ENCODE measurements at places on chromosomes 3 and 15.

DNA sequence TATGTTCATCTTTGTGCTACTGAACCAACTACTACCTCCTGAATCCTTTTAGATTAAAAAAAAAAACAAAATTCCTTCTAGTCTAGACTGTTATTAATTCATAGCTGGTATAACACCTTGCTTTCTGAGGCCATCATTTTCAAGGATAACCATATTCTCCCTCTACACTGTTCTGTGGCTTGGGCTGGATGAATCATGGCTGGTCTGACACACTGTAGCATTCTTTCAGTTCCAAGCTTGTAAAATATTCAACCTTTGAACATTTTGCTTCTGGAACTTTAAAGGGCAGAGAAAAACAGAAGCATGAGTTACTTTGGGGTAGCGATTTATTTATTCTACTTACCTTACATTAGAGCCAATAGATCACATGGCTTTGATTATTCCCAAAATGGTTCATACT, 7.6 kb downstream of the HSPBAP1 start:
- H3K4me1 ChIP-seq, result no peaks in the 10 kb centered on the region
- DNase-seq, result no peak
- no peak overlapping the region for H3K4me3 ChIP-seq

DNA sequence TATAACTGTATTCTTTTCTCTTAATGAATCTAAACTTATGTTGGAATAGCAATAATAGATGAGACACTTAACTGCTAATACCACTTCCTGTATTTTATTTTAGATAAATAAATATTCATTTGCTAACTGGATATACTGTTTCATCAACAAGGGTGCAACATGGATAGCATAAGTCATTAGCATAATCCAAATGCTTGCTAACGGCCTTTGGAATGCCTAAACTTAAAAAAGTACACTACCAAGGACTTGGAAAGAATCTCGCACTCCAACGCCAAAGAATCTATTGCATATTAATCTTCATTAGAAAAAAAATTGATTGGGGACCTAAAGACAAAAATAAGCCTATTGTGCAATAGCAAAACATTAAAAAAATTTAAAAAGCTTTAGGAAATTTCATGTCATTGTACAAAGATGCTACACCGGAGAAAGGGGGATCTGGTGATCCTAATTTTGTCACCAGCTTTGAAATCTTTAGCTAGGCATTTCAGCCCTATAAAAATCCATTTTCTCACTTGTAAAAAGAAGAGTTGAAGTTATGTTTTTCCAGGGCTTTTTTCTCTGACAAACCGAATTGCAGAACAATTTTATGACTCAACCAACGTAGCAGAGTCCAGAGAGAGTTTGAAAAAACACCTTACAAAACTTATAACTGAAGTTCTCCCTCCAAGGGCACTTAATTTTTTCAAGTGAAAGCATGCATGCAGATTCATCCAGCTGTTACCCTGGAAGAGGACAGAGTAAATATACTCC, 4.1 kb downstream of the VGLL3 start:
- DNase-seq, result no peak
- H3K27ac ChIP-seq, result no peak overlapping the region
- H3K27me3 ChIP-seq, result peaks cover 6% of the 10 kb centered on the region
- H3K4me1 ChIP-seq, result no peaks in the 10 kb centered on the region
- H3K36me3 ChIP-seq, result no peaks in the 10 kb centered on the region
- no peak overlapping the region for H3K4me3 ChIP-seq

DNA sequence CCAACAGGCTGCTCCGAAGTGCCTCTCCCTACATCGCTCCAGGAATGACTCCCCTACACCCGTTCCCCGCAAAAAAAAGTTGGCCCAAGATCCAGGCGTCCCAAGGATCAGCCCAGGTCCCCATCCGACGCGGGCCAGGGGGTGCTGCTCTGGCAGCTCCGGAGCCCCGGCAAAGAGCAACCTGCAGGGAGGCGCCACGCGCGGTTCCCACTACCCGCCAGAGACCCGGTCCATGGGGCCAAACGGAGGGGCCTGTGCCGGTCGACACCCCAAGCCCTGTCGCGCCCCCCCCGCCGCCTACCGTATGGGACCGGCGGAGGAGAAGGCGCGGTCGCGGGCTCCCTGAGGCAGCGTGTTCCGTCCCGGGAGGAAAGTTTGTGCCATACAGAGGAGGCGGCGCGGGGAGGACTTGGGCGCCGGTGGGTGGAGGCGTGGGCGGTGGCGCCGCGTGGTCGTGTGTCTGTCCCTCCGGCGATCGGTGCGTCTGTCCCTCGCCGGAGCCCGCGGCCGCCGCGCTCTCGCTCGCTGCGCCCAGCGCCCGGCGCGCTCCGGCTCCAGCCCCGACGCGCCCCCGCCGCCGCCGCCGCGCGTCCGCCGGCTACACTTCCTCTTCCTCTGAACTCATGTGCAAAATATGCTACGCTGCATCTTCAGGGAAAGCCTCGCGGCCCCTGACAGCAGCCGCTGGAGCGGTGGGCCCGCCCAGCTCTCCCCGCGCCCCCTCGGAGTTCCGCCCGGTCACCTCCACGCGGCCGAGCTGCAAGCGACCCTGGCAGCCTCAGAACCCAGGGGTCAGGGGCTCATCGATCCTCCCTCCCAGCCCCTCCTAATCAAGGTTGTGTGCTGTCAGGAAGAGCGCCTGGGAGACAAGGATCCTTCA, at the start of gene RFTN1:
Gene RFTN1, minus strand, starts transcription at position 559 of the 880 bp plus-strand sequence. CDS start 19,830 bp downstream, outside the sequence.
- H3K27ac ChIP-seq, result peak within 1 kb of the TSS; percentile 92
- DNase-seq, result no peak
- H3K27me3 ChIP-seq, result no peaks in the 10 kb centered on the region
- H3K4me1 ChIP-seq, result peaks cover 34% of the 10 kb centered on the region
- H3K36me3 ChIP-seq, result no peaks in the 10 kb centered on the region
- H3K4me3 ChIP-seq, result peak within 1 kb of the TSS; percentile 86

DNA sequence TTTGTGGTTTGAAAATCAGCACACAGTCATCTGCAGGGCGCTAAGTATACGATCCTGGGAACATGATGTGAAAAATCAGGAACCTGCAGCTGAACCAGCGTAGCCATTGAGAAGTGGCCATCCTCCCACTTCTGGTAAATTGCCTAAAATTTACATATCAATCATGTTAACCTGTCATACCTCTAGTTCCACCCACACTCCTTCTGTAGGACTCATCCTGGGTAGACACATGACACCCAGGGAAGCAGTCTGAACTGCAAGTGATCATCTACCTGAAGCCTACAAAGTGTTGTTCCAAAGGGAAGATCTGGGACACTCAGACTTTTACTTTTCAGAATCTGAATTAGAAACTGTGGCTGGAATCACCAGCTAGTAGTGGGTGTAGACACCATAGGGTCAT, 5.5 kb upstream of the PSMD6 start:
- H3K4me1 ChIP-seq, result no peaks in the 10 kb centered on the region
- no peak overlapping the region for H3K27ac ChIP-seq
- no peaks in the 10 kb centered on the region for H3K36me3 ChIP-seq

GRCh38 chr3:126364731-126365301, 7.6 kb upstream of the KLF15 start:
- no peaks in the 10 kb centered on the region for H3K36me3 ChIP-seq
- no peak overlapping the region for H3K4me3 ChIP-seq
- no peak overlapping the region for H3K27ac ChIP-seq
- DNase-seq, result no peak
- no peaks in the 10 kb centered on the region for H3K27me3 ChIP-seq

GRCh38 chr3:194675081-194675640, 3.2 kb upstream of the LSG1 start:
- peaks cover 21% of the 10 kb centered on the region for H3K4me1 ChIP-seq
- H3K27me3 ChIP-seq, result no peaks in the 10 kb centered on the region
- H3K36me3 ChIP-seq, result no peaks in the 10 kb centered on the region
- no peak overlapping the region for H3K27ac ChIP-seq
- H3K4me3 ChIP-seq, result no peak overlapping the region
- no peak for DNase-seq

DNA sequence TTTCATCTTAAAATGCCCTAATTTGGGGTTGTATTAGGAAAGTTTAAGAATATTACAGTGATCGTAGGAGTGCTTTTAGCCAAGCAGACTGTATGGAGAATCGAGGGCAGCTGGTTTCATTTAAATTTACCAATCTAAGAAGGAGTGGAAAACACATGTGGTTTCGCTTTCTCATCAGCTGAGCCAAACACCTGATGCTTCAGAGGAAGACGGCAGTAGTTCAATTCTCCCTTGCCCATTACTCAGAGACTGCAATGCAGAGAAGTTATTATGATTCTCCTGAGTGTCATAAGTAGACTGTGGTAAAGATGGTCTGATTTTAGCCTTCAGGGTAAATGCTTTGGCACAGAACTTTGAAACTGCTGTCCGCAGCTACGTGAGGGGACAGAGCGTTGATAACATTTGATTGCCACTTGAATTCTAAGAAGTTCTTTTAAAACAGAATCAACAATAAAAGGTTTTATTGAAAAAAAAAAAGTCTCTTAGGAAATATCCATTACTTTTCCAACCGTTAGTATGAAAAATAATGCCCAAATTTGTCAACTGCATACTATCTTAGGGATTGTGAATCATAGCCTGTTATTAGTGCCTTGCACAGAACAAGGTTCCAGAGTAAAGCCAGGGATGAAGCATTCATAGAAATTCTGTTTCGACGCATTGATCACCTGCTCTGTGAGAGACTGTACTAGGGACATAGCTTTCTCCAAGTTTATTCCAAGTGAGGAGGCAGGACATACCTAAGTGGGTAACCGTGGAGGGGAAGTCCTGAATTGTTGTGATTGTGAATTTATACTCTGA, 25.6 kb downstream of the LYSMD4 start:
- H3K4me3 ChIP-seq, result no peak overlapping the region
- H3K27ac ChIP-seq, result no peak overlapping the region
- no peaks in the 10 kb centered on the region for H3K27me3 ChIP-seq
- DNase-seq, result no peak

GRCh38 chr15:88337993-88338392, 81.5 kb upstream of the NTRK3 start:
- no peaks in the 10 kb centered on the region for H3K27me3 ChIP-seq
- H3K4me3 ChIP-seq, result no peak overlapping the region
- no peak for DNase-seq
- H3K36me3 ChIP-seq, result no peaks in the 10 kb centered on the region
- H3K27ac ChIP-seq, result no peak overlapping the region

- no peaks in the 10 kb centered on the region for H3K36me3 ChIP-seq
- H3K27ac ChIP-seq, result no peak overlapping the region
- no peak overlapping the region for H3K4me3 ChIP-seq
Measured at GRCh38 chr3:79063624-79064023, 704.2 kb downstream of the ROBO1 start.

GRCh38 chr3:176087066-176087697, 1110.1 kb downstream of the TBL1XR1 start:
- no peak for DNase-seq
- no peaks in the 10 kb centered on the region for H3K27me3 ChIP-seq
- no peaks in the 10 kb centered on the region for H3K4me1 ChIP-seq
- H3K27ac ChIP-seq, result no peak overlapping the region
- no peaks in the 10 kb centered on the region for H3K36me3 ChIP-seq

- no peak overlapping the region for H3K27ac ChIP-seq
- H3K4me3 ChIP-seq, result no peak overlapping the region
- no peaks in the 10 kb centered on the region for H3K36me3 ChIP-seq
- H3K27me3 ChIP-seq, result no peaks in the 10 kb centered on the region
- no peak for DNase-seq
Measured at GRCh38 chr3:120622870-120623726, 27.0 kb downstream of the NDUFB4 start.

- no peak overlapping the region for H3K4me3 ChIP-seq
- H3K4me1 ChIP-seq, result no peaks in the 10 kb centered on the region
- no peak for DNase-seq
- H3K27me3 ChIP-seq, result no peaks in the 10 kb centered on the region
- no peaks in the 10 kb centered on the region for H3K36me3 ChIP-seq
- no peak overlapping the region for H3K27ac ChIP-seq
Measured at GRCh38 chr15:55800216-55800615, 57.3 kb upstream of the PRTG start.

- H3K36me3 ChIP-seq, result no peaks in the 10 kb centered on the region
- H3K27ac ChIP-seq, result no peak overlapping the region
- H3K4me1 ChIP-seq, result peaks cover 6% of the 10 kb centered on the region
- H3K27me3 ChIP-seq, result no peaks in the 10 kb centered on the region
- DNase-seq, result no peak
Measured at GRCh38 chr3:16243706-16244490, 20.8 kb downstream of the DPH3 start.

- no peaks in the 10 kb centered on the region for H3K4me1 ChIP-seq
- DNase-seq, result no peak
- no peak overlapping the region for H3K4me3 ChIP-seq
- no peaks in the 10 kb centered on the region for H3K27me3 ChIP-seq
- H3K27ac ChIP-seq, result no peak overlapping the region
Measured at GRCh38 chr15:44810237-44810636, 73.9 kb downstream of the TRIM69 start.

- H3K27me3 ChIP-seq, result no peaks in the 10 kb centered on the region
- H3K4me3 ChIP-seq, result no peak overlapping the region
- no peaks in the 10 kb centered on the region for H3K36me3 ChIP-seq
- no peaks in the 10 kb centered on the region for H3K4me1 ChIP-seq
- no peak overlapping the region for H3K27ac ChIP-seq
Measured at GRCh38 chr3:41265011-41265545, 65.8 kb downstream of the CTNNB1 start.

DNA sequence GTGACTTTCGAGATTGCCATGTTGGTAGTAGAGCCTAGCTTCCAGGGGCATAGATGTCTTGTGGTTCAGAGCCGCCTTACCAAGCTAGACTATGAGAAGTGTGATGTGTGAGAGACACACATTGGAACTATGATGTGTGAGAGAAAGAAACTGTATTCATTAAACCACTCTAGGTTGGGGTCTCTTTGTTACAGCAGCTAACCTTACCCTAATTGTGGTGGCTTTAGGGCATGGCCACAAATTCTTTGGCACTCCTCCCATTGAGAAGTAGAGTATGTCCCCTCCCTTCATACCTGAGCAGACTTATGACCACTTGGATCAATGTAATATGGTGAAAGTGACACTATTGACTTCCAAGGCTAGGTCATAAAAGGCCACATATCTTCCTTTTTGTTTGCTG, 35.3 kb upstream of the CDV3 start:
- H3K27me3 ChIP-seq, result no peaks in the 10 kb centered on the region
- DNase-seq, result no peak
- H3K36me3 ChIP-seq, result no peaks in the 10 kb centered on the region
- no peak overlapping the region for H3K27ac ChIP-seq

DNA sequence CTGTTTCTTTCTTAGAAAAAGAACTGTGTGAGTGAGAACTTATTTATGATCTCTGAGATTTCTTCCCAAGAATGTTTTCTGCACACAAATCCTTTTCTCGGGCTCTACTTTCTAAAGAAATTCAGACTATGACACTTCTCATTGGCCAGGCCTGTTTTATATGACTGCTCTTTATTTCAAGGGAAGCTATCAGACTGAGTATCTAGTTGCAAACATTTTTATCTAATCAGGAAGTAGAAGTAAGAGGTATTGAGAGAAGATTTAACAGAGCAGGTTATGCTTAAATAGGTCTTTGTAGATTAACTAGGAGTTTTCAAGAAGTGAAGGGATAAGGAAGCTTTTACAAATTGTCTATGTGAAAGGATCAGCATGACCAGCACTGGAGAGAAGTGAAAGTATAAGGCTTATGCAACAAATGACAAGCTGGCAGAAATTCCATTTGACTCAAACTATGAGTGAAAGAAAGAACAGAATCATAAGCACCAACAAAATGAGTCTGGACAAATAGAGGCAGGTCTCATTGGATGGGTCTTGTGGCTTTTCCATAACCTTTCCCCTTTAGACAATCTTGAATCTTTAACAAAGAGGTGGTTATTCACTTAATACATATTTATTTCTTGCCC, 71.9 kb upstream of the CHL1 start:
- no peak overlapping the region for H3K4me3 ChIP-seq
- DNase-seq, result no peak
- H3K4me1 ChIP-seq, result no peaks in the 10 kb centered on the region
- no peak overlapping the region for H3K27ac ChIP-seq
- no peaks in the 10 kb centered on the region for H3K27me3 ChIP-seq

- H3K27ac ChIP-seq, result no peak overlapping the region
- no peaks in the 10 kb centered on the region for H3K27me3 ChIP-seq
- no peak overlapping the region for H3K4me3 ChIP-seq
Measured at GRCh38 chr15:33908406-33908805, 59.9 kb upstream of the CHRM5 start.

All from GM12878 (cell line).